ENCODE measurements at places on chromosomes 16 and 17.

GRCh38 chr17:38545531-38546225 lies 60.1 kb downstream of the SRCIN1 start:
- no peak for DNase-seq

DNA sequence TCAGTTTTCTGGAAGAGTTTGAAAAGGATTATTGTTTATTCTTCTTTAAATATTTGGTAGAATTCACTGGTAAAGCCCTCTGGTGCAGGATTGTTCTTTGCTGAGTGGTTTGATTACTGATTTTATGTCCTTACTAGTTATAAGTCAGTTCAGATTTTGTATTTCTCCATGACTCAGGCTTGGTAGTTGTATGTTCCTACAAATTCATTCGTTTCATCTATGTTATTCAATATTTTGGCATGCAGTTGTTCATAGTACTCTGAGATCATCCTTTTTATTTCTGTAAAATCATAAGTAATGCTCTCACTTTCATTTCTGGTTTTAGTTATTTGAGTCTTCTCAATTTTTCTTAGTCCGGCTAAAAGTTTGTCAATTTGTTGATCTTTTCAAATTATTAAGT lies 58.1 kb upstream of the CRYM start:
- DNase-seq, result no peak

GRCh38 chr16:56119133-56119532 lies 72.2 kb upstream of the GNAO1 start:
- no peak for DNase-seq

GRCh38 chr17:35778641-35779196 lies 16.7 kb downstream of the MMP28 start:
- no peak for DNase-seq

DNA sequence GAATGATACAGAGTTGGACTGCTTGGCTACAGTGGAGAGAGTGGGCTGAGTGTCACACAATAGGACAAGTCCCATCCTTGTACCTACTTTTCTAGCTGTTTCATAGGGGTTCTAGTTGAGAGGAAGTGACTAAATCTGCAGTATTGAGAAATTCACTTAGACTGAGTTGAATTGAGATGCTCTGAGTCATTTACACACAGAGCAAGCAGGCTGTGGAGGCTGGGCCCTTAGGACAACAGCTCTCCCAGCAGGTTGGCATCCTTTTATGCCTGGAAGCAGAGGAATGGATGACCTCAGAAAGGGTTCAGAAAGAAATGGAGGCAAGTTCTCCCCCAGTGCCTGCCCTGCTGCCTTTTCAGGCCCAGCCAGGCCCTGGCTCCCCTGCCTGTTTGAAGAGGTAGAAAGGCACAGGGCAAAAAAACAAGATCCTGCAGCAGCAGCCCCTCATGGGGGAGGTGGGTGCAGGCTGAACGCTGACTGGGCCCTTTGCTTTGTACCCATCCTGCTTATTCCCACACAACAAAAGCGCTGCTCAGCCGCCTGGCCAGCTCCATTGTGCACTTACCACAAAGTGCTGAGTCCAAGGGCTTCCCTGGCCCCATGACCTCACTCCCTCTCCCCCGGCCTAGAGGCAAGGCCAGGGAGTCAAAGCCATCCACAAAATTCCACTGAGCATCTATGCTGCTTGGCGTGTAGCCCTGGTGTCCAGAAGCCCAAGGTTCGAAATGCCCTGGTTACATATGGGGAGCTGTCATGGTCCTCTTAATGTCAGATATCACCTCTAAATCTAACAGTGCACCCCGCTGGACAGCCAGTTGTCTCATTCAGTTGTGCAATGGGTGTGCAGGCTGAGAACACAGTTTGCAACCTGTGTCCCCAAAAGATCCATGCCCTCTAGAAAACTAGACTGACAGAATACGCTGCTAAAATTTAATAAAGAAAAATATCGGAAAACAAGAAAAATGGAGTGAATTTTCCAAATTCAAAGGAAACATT lies 5.4 kb upstream of the CRYBA1 start:
- no peak for DNase-seq

DNA sequence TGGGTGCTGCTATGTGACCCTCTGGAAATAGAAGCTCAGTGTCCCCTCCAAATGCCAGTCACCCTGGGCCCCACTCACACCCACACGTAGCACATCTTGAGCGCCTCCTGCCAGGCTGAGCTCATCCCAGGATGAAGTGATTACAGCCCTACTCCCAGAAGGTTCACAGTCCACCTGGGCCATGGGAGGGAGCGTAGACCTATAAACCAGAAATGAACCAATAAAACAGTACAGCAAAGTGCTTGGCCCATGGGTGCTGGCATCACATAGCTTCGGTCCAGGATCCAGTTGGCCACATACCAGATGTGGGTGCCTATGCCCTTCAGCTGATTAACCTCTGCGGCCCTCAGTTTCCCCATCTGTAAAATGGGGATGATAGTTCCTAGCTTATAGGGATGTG lies 2.2 kb upstream of the BICDL2 start:
- DNase-seq, result no peak

DNA sequence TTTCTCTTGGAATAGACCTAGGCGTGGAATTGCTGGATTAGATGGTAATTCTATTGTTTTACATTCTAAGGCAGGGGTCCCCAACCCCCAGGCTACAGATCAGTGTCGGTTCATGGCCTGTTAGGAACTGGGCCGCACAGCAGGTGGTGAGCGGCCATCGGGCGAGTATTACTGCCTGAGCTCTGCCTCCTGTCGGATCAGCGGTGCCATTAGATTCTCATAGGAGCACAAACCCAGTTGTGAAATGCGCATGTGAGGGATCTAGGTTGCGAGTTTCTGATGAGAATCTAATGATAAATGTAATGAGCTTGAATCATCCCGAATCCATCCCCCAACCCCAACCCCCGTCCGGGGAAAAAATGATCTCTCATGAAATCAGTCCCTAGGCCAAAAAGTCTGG lies 23.0 kb downstream of the NLRC5 start:
- no peak for DNase-seq

GRCh38 chr17:37067555-37068111 lies 118.9 kb downstream of the AATF start:
- DNase-seq, result no peak

GRCh38 chr17:68306819-68307218 lies 15.5 kb downstream of the ARSG start:
- DNase-seq, result no peak

DNA sequence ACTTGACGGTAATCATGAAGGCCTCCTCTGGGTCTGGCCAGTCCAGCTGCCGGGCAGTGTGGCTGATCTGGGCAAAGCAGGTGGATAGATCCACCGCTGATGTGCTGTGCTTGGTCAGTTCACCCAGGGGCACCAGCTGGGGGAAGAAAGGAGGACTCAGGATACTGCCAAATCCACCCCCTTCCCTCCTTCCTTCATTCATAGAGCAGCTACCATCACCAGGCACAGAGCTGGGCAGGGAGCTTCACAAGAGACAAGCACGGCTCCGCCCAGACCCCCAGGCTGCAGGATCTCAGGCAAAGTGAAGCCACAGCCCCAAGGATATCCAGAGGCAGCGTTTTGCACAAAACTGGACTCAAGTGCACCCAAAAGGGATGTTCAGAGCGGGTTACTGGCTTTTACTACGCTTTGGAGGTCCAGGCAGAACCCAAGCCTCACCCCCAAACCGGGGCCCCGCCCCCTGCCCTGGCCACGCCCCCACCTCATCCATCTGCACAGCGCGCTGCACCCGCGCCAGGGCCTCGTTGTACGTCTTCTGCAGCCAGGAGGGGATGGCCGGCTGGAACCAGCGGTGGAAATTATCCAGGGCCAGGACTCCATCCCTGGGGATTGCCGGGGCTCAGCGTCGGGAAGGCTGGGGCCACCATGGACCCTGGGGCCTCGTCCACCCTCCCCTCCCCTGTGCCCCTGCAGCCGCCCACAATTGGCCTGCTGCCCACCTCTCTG lies 9.1 kb downstream of the UNC13D start:
- no peak for DNase-seq

GRCh38 chr16:19940195-19940594 lies 55.5 kb upstream of the GPRC5B start:
- DNase-seq, result no peak

- DNase-seq, result no peak
Measured at GRCh38 chr17:53032861-53033271, 789.9 kb upstream of the KIF2B start.

GRCh38 chr16:55876854-55877253 lies 1.7 kb upstream of the CES5A start:
- no peak for DNase-seq

- DNase-seq, result no peak
Measured at GRCh38 chr17:4405038-4405669, 28.6 kb upstream of the SPNS3 start.

GRCh38 chr16:80570106-80570478 lies 29.3 kb downstream of the DYNLRB2 start:
- no peak for DNase-seq

All from naive thymus-derived CD8-positive, alpha-beta T cell (primary cell).